Cortex of kidney (tissue), 1 donor: ENCODE measurements at places on chromosomes 3 and 15.

DNA sequence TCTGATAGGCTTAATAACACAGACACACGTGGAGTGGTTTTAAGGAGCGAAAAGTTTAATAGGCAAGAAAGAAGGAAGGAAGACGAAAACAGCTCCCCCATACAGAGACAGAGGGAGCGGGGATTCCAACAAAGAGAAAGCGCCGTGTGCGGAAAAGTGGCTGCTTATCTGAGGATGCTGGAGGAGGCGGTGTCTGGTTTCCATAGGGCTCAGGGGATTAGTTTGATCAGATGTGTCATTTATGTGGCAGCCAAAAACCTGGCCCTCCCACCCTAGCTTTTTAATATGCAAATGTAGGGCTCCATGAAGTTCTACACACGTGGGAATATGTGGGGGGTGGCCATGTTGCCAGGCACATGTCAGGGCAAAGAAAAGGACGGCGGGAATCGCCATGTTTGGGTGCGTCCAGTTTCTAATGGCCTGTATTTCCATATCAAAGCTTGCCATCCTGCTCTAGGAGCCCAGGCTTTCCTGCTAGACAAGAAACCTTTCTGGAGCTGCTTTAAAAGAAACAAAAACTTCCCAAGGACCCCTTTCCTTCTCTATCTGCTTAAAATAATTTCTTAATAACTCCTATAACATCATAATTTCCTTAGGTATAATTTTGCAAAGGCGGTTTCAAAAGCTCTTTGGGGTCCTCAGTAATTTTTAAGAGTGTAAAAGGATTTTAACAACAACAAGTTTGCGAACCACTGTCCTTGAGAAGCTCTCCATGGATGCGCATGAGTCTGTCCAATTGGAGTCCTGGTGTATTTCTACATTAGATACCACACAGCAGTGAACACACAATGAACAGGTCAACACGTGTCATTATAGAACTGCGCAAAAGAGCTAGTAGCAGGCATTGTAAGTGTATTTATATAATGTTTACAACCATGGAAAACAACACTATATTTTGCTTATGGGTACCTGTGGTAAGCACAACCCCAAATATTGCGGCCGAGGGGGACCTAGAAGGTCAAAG, 622 bp upstream of the ZNF589 start:
- no peak for DNase-seq

GRCh38 chr3:150399060-150399459, 9.0 kb upstream of the TSC22D2 start:
- DNase-seq = no peak

DNA sequence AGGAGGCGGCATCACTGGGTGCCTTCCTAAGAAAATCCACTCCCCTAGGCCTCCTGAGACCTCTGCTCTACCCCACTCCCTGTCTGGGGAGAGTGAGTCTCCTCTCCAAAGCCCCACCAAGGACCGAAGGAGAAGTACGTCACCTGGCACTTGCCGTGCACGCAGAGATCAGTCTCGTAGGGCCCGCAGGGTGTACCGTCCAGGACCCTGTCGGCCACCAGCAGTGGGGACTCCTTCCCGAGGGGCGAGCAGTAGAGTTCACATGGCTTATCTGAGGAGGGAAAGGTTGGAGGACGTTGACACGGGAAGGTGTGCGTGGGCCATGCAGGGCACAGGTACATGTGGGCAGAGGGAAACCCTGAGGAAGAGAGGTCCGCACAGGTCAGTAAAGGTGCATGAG, 232.9 kb downstream of the ADAMTS17 start:
- no peak for DNase-seq

- no peak for DNase-seq
Measured at GRCh38 chr3:141939759-141940158, 63.3 kb downstream of the ATP1B3 start.

DNA sequence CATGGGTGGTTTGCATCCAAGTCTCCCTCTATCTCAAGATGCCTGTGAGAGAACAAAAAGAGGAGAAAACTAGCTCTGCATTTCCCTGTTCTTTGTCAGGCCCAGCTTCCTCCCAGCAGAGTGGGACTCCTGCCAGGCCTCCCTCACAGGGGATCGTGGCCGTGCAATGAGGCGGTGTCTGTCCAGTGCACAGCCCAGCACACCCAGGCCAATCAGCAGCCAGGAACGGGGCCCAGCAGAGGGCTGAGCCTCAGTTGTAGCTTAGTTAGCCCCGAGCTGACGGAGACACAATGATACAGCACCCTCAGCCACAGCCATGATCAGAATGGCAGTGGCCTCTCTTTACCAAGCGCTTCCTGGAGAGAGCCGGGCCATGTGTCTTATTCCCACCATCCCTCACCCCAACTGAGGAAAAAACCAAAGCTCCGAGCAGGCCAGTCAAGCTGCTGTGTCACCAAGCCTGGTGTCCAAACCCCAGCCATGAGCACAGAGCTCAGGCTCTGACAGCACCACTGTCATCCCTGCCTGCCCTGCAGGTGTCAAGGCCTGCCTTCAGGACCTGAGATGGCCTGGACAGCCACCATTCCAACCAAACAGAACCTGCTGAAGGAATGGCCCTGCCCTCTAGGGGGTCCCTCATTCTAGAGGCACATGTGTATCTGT, 71.1 kb downstream of the DNAJB8 start:
- DNase-seq = no peak

- DNase-seq = no peak
Measured at GRCh38 chr3:187949093-187949820, 204.0 kb upstream of the BCL6 start.
